Naive thymus-derived CD8-positive, alpha-beta T cell (primary cell): ENCODE measurements at places on chromosomes 13 and 19.

DNA sequence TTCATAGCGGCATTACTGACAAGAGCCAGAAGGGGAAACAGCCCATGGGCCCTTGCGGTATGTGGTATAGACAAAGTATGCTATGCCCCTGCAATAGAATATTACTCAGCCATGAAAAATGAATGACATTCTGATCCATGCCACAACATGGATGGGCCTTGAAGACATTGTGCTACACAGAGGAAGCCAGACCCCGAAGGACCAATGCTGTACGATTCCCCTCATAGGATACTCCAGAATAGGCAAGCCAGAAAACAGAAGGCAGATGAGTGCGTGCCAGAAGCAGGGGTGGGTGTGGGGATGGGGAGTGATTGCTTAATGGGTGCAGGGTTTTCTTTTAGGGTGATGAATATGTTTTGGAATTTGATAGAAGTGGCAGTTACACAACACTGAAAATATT, 342.0 kb downstream of the TEX29 start:
- no peaks in the 10 kb centered on the region for H3K4me1 ChIP-seq
- DNase-seq: no peak
- no peaks in the 10 kb centered on the region for H3K36me3 ChIP-seq
- H3K27me3 ChIP-seq: peaks cover 2% of the 10 kb centered on the region

- H3K4me3 ChIP-seq: no peak overlapping the region
- no peak overlapping the region for H3K27ac ChIP-seq
- no peaks in the 10 kb centered on the region for H3K36me3 ChIP-seq
- DNase-seq: no peak
- H3K4me1 ChIP-seq: no peaks in the 10 kb centered on the region
- H3K27me3 ChIP-seq: no peaks in the 10 kb centered on the region
Measured at GRCh38 chr19:977058-977464, 7.1 kb upstream of the WDR18 start.

DNA sequence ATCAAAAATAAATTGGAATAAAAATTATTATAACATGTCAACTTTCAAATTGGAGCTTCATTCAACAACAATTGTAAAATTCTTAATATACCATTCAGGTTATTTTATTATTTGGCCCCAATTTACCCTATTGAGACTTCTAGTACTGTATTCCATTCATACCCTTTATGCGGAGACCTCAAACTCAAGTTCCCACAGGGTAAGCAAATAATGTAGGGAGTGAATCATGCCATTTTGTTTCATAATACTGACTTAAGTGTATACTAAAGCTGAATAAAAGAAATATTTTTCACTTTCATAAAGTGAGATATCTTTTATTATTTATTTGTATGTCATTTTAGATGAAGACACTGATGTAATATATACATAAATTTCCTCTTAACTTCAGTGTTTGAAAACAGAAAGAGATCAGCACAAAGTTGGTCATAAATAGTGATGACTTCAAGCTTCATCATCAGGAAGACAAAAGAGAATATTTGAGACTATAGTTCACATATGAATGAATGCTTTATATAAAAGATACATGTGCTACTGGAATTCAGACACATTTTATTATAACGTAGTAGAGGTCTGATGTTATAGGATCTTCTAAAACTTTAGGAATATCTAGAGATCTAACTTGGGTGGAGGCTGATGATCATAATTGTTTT, 894.4 kb upstream of the PCDH9 start:
- H3K27me3 ChIP-seq: no peaks in the 10 kb centered on the region
- no peak for DNase-seq
- H3K4me1 ChIP-seq: no peaks in the 10 kb centered on the region
- no peak overlapping the region for H3K27ac ChIP-seq

DNA sequence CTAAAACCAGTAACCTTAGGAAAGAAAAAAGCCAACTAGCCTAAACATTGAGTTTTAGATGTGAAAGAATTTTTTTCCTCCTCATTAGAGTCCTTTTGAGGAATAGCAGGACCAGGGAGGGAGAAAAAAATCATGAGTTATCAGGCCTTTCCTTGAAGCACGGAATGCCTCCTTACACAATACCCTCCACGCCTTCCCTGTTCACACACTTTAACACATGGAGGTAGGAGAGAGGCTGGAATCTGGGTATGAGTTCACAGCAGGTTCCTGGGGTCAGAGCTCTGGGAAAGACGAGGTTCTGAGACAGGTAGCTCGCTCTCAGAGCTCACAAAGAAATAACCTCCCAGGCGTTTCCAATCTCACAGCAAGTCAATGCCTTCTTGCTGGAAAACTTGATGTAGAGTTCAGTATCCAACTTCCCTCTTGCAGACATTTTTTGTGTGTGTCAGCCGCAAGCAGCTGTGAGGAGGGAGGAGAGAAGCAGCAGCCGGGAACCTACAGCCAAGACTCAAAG, 716 bp downstream of the ZNF573 start:
- H3K4me1 ChIP-seq: peaks cover 53% of the 10 kb centered on the region
- DNase-seq: no peak
- no peaks in the 10 kb centered on the region for H3K27me3 ChIP-seq
- H3K27ac ChIP-seq: peak overlapping the region; percentile 97
- H3K4me3 ChIP-seq: peak overlapping the region; percentile 95

DNA sequence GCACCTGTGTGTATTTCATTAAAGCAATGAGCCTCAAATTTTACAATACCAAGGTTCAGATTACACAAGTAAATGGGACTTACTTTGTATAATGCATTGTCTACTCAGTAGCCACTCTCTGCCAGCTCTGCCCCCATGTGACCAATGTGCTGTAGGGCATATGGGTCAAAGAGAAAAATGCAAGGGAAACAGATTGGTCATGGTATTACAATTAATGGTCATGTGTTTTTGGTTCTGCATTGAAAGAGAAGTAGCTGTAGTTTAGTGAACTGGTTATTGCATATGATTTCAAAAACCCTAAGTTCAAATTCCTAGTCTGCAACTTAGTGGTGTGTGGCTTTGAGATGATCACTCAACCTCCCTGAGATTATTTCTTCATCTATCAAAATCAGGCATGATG, 545.4 kb downstream of the SUCLA2 start:
- DNase-seq: no peak
- no peaks in the 10 kb centered on the region for H3K36me3 ChIP-seq
- no peaks in the 10 kb centered on the region for H3K27me3 ChIP-seq
- H3K27ac ChIP-seq: no peak overlapping the region
- H3K4me3 ChIP-seq: no peak overlapping the region

DNA sequence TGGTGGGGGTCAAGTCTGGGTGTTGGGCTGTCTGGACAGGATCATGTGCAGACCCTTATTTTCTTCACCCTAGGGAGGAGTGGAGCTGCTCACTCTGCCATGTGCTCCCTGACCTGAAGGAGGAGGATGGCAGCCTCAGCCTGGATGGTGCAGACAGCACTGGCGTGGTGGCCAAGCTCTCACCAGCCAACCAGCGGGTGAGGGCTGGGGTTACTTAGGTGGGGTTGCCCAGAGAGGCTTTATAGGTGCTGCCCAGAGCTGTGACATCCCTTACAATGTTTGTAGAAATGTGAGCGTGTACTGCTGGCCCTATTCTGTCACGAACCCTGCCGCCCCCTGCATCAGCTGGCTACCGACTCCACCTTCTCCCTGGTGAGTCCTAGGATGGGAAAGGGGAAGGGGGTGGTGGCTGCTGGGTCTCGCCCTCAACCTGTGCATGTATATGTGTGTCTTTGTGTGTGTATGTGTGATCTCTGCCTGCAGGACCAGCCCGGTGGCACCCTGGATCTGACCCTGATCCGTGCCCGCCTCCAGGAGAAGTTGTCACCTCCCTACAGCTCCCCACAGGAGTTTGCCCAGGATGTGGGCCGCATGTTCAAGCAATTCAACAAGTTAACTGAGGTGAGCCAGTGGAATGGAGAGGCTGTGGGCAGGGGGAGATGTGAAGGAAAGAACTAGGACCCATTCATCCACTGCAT, 5.1 kb downstream of the CHMP2A start:
- peaks cover 4% of the 10 kb centered on the region for H3K36me3 ChIP-seq
- DNase-seq: no peak
- H3K4me1 ChIP-seq: peaks cover 60% of the 10 kb centered on the region
- H3K27me3 ChIP-seq: no peaks in the 10 kb centered on the region
- no peak overlapping the region for H3K27ac ChIP-seq
- H3K4me3 ChIP-seq: no peak overlapping the region

GRCh38 chr19:12946731-12947496, 1.3 kb downstream of the RAD23A start:
- peak overlapping the region; percentile 80 for H3K4me3 ChIP-seq
- no peak for DNase-seq
- H3K27me3 ChIP-seq: no peaks in the 10 kb centered on the region
- H3K4me1 ChIP-seq: peaks cover 15% of the 10 kb centered on the region
